ENCODE measurements at places on chromosomes 6 and 20.

DNA sequence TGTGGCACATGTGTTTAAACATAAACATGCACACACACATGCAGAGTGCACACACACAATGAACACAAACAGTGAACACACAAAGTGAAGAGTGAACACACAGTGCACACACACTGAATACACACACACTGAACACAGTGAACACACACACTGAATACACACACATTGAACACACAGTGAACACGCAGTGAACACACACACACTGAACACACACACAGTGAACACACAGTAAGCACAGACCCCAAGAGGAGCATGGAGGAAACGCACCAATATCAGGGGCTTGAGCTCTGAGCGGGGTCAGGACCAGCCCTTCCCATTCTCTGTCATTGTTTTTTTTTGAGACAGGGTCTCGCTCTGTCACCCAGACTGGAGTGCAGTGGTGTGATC is 17.1 kb upstream of the HELZ2 start:
- H3K36me3 ChIP-seq = no peaks in the 10 kb centered on the region
- DNase-seq = no peak
- no peaks in the 10 kb centered on the region for H3K27me3 ChIP-seq
- H3K4me3 ChIP-seq = no peak overlapping the region
- no peaks in the 10 kb centered on the region for H3K4me1 ChIP-seq

DNA sequence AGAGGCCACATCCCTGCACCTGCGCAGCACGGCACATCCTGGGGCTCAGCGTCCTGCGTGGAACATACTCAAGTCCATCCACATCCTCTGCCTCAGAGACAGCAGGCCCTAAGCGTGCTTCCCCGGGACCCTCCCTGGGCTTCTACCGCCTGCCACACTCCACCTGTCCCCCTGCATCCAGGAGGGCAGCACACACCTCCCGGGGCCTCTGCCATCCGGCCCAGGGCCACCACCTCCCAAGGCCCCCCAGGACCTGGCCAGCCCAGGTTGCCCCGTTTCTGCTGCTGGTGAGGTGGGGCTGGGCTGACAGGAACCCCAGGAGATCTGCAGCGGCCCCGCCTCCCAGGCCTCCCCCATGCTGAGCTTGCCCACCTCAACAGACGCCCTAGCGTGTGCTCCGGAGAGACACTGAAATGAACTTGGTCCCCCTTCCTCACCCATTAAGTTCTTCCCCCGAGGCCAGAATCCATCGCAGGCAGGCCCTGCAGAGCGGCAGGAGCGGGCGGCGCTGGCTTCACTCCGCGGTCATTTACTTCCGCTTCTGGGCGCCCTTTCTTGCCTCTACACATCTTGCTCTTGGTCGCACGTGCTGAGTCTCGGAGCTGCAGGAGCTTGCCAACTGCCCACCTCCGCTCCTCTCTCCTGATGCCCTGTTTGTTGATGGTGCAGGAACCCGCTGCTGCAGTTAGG is 235.3 kb downstream of the TAF4 start:
- no peak overlapping the region for H3K4me3 ChIP-seq
- no peak overlapping the region for H3K27ac ChIP-seq
- peaks cover 31% of the 10 kb centered on the region for H3K27me3 ChIP-seq
- H3K4me1 ChIP-seq = no peaks in the 10 kb centered on the region
- DNase-seq = no peak

DNA sequence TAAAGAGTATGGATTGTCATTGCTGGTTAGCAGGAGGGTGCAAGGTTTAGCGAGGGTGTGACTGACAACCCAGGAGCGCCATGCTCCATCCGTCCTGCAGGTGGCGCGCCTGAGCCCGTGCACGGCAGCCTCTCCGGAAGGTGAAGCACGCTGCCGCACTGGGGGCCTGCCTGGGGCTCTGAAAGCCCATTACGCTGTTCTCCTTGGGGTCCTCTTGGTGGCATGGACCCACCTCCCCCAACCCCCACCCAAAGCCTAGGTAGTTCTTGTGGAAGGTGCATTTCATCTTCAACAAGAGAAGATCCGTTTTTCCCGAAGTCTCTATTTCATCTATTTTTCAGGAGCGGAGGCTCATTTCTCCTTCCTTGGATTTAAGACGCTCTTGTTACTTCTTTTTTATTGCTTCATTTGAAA is 197.4 kb upstream of the KCNG1 start:
- no peaks in the 10 kb centered on the region for H3K27me3 ChIP-seq
- no peaks in the 10 kb centered on the region for H3K4me1 ChIP-seq
- no peak for DNase-seq
- H3K36me3 ChIP-seq = no peaks in the 10 kb centered on the region
- H3K4me3 ChIP-seq = no peak overlapping the region

DNA sequence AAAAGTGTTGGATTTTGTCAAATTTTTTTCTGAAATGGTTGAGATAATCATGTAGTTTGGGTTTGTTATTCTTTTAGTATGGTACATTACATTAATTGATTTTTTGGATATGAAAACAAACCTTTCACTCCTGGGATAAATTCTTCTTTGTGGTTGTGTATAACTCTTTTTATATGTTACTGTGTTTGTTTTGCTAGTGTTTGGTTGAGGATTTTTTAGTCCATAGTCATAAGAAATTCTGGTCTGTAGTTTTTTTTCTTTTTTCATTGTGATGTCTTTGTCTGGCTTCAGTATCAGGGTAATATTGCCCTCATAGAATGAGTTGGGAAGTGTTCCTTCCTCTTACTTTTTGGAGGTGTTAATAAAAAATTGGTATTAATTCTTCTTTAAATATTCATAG is 122.2 kb upstream of the ATXN1 start:
- H3K36me3 ChIP-seq = no peaks in the 10 kb centered on the region
- H3K27ac ChIP-seq = no peak overlapping the region
- H3K4me3 ChIP-seq = no peak overlapping the region
- no peaks in the 10 kb centered on the region for H3K27me3 ChIP-seq
- no peaks in the 10 kb centered on the region for H3K4me1 ChIP-seq

GRCh38 chr6:148840256-148840655 is 93.4 kb downstream of the UST start:
- H3K4me1 ChIP-seq = no peaks in the 10 kb centered on the region
- H3K36me3 ChIP-seq = no peaks in the 10 kb centered on the region
- no peak overlapping the region for H3K4me3 ChIP-seq
- H3K27me3 ChIP-seq = no peaks in the 10 kb centered on the region

DNA sequence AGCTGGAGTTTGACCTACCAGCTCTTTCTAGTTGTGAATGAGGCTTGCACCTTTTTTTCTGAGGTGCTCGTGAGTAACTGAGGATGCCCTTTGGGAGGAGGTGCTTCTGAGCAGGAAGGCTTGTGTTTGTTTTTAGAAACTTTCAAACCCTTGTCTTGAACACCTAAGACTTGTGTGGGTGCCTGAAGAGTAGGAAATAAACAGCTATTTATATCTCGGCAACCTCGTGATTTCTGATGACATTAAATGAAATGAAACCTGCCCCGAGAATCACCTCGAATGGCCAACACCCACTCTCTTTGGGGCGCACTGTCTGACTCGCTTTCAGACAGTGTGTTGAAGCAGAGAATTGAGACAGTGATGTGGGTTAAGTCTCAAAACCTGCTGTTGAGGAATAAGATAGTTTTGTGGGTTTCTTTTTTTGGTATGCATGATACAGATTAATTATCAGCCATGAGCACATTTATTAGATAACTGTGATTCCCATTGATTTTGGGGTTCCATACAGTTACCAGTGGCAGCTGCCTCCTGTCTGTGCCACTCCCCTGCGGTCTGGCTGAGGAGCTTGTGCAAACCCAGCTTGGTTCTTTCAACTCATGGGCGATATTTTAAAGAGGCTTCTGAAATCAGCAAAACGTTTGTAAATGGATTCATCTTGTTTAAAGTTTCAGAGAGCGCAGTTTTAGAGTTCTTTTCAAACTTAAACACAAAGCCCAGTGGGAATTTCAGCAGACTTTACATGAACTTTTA is 8.4 kb downstream of the IRF4 start:
- DNase-seq = no peak
- no peaks in the 10 kb centered on the region for H3K36me3 ChIP-seq
- H3K27ac ChIP-seq = no peak overlapping the region
- peaks cover 19% of the 10 kb centered on the region for H3K27me3 ChIP-seq
- no peak overlapping the region for H3K4me3 ChIP-seq
- no peaks in the 10 kb centered on the region for H3K4me1 ChIP-seq

DNA sequence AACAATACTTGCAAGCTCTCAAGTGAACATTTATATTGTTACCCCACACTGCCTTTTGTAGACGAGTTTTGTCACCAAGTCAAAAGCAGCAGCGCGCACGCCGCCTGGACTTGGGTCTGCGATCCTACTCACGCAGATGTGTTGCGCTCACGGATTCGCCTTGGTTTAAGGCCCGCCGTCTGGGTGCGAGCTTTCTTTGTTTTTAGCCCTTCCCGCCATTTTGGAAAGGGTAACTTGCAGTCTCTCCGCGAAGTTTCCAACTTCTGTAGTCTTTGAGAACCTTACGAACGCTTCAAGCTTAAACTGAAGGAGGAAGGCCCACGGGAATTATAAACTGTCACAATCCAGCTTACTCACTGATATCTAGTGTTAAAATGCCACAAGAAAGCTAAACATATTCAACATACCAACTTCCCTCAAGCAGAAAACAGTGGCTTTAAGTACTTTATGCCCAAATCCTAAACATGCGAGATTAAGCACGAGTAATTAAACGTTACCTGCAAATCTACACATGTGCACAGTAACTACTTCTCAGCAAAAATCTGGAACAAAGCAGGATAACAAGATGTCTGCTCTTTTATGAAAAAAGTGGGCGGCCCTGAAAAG is 80.4 kb upstream of the BTN3A2 start:
- H3K27ac ChIP-seq = peak overlapping the region; percentile 96
- H3K36me3 ChIP-seq = no peaks in the 10 kb centered on the region
- DNase-seq = peak; percentile 58
- H3K4me1 ChIP-seq = peaks cover 3% of the 10 kb centered on the region
- peak overlapping the region; percentile 79 for H3K4me3 ChIP-seq

- H3K36me3 ChIP-seq = no peaks in the 10 kb centered on the region
- no peak overlapping the region for H3K27ac ChIP-seq
- no peak for DNase-seq
- H3K27me3 ChIP-seq = no peaks in the 10 kb centered on the region
- H3K4me1 ChIP-seq = no peaks in the 10 kb centered on the region
Measured at GRCh38 chr6:148293181-148293995, 49.2 kb upstream of the SASH1 start.

- no peak overlapping the region for H3K4me3 ChIP-seq
- no peak for DNase-seq
- H3K27me3 ChIP-seq = no peaks in the 10 kb centered on the region
Measured at GRCh38 chr6:77853401-77853800, 200.6 kb downstream of the MEI4 start.

GRCh38 chr20:14142964-14143627 is 147.8 kb downstream of the MACROD2 start:
- no peaks in the 10 kb centered on the region for H3K36me3 ChIP-seq
- H3K4me3 ChIP-seq = no peak overlapping the region
- H3K27ac ChIP-seq = no peak overlapping the region
- no peak for DNase-seq
- no peaks in the 10 kb centered on the region for H3K4me1 ChIP-seq
- H3K27me3 ChIP-seq = no peaks in the 10 kb centered on the region

Measured in breast epithelium (tissue), 4 donors.